ENCODE measurements at places on chromosomes 1 and 21.

DNA sequence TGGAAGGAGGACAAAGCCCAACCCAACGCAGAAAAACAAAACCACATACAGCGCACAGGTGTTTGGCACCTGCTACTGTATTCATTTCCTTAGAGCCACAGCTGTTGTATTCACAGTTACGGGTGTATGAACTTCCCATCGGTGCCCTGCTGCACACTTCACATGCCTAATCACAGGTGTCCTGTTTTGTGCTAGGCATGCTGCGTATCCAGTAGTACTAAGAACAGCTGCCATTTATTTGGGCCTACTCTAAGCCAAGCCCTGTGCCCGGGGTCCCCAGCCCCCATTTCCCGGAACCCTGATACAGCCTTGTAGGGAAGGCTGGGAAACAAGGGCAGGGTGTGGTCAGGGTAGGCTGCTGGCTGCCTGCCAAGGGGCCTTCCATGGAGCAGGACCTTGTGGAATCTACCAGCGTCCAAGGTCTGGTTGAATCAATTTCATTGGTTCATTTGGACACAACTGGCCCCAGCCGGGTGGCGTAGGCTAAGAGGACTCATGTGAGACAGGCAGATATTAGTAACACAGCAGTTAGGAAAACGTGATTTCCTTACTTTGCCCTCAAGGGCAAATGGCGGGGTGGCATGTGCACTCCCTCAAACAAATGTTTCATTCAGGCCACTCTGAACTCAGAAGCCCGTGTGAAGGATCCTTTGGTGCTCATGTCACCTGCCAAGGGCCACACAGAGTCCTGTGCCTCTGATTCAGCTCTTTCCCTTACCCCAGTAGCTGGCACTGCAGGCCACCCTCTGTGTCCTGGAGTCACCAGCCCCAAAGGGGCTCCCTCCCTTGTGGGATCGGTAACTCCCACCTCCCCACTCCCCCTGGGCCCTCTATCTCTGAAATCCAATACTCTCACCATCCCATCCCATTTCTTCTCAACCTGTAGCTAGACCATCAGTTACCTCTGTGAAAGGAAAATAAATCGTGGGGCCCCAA lies 986 bp upstream of the RNF186 start:
- DNase-seq: no peak

DNA sequence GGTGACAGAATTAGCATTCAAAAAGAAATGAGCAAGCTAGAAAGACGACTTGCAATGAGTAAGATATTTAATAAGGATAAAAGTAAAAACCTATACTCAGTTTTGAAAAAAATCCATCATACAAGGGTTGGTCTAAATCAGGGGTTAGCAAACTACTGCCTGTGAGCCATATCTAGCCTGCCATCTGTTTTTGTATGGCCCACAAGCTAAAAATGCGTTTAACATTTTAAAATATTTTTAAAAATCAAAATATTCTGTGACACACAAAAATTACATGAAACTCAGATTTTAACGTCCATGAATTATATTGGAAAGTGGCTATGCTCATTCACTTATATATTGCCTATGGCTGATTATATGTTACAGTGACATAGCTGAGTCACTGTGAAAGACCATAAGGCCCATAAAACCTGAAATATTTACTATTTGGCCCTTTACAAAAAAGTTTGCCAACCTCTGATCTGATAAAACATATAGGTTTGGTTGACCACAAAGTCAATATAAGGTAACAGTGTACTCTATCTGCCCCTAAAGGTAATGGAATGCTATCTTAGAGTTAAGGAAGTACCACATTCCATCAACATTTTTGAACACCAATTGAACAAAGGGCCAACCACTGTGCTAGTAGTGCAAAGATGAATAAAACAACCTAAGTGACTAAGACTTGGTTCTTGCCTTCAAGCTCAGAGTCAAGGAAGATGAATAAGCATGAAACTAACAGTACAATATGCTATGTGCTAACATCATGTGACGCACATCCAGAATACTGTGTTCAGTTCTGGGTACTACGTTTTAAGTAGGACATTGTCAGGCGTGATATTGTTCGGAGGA lies 3.2 kb downstream of the IFT25 start:
- no peak for DNase-seq

DNA sequence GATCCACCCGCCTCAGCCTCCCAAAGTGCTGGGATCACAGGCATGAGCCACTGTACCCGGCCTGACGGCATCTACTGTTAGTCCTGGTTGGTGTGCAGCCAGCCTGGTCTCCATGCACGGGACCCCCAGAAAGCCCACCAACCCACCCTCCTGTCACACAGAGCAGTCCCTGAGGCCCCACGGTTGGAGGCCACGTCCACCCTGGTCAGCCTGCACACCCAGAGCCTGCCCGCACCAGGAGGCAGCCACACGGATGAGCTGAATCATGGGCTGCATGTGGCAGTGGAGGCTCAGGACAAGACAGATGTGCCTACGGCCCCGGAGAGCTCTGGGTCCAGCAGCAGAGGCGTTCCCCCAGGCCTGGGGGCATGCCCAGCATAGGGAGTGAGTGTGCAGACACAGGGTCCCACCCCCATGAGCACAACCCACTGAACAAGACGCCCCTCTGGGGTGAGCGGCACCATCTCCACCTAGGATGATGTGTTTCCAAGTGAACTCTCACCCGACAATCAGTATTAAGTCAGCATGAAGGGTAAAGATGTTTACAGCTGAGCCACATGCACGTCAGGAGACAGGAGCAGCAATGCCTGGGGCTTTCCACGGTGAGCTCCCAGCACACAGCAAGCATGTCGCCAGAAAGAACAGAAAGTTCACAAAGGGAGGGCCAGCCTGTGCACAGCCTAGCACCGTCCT lies 102.1 kb downstream of the WDR4 start:
- DNase-seq: no peak

DNA sequence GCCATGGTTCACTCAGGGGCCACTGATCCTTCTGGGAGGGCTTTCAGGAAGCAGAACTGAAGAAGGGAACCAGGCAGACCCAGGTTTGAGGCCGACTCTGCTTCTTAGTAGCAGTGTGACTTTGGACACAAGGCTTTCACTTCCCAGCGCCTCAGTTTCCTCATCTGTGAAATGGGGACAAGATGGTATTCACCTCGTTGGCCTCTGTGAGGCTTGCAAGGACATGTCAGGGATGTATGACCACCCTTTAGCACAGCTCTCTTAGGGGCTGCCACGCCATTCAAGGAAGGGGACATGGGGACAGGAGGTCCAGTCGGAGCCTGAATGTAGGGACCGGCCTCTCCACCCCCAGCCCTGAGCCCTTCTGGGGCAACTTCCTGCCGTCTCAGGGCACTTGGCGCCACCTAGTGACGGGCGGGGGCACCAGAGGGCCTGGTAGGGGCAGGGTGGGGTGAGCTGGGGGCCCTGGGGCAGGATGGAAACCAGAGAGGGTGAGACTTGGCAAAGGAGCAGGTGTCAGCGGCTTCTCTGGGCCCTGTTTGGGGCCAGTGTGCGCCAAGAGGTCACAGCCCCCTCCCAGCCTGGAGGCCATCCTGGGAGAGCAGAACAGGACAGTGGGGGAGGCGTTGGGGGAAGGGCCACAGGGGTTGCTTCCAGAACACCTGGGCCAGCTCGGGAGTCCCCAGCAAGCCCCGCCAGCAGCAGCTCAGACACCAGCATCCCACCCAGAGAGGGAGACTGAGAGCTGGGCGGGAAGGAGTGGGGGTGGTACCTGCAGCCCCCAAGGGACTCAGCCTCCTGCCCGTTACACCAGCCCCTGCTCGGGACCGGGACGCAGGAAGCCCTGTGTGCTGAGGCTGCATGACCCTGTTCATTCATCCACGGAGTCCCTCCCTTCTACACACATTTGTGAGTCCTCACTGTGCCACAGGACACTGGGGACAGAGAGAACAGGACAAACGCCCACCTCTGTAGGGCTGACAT lies 102.5 kb upstream of the TARDBP start:
- peak; percentile 78 for DNase-seq

GRCh38 chr21:17257784-17258183 lies 255.1 kb upstream of the CXADR start:
- DNase-seq: no peak

DNA sequence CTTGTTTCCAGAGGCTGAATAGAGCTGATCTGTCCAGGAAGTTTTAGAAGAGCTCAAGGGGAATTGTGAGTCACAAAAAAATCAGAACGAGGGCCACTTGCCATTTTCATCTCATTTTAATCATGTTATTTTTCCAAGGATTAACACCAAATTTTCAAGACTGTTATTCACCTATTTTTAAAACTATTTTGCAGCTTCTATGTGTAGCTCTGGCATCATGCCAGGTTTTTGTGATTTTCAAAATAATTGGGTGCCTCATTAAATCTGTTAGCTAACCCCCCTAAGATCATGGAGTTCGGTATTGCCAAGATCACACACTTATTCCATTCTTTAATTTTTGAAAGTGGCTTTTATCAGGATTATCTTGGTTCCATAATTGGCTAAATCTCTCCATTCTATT lies 90.9 kb downstream of the RGS7 start:
- DNase-seq: no peak

- DNase-seq: no peak
These were observed 496.2 kb downstream of the LTN1 start for GRCh38 chr21:28496517-28496916.

DNA sequence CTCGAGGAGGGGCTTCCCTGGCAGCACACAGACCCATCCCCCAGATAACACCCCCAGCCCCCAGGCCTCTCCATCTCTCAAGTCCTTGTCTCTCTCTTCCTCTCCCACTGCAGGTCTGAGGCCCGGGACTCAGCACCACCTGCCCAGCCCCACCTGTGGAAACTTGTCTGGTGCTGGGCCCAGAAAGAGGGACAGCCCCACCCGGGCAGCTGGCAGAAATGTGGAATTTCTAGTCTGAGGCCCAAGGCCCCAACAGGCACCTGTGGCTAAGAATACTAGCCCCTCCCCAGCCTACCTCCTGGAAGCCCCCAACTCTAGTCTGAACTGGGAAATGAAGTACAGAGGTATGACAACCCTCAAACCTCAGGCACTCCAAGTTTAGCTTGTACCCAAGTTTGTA lies 15.4 kb downstream of the TTC39A start:
- no peak for DNase-seq

GRCh38 chr1:41662765-41663437 lies 178.4 kb upstream of the EDN2 start:
- DNase-seq: no peak

GRCh38 chr1:171600862-171601261 lies 21.2 kb upstream of the MYOCOS start:
- no peak for DNase-seq

DNA sequence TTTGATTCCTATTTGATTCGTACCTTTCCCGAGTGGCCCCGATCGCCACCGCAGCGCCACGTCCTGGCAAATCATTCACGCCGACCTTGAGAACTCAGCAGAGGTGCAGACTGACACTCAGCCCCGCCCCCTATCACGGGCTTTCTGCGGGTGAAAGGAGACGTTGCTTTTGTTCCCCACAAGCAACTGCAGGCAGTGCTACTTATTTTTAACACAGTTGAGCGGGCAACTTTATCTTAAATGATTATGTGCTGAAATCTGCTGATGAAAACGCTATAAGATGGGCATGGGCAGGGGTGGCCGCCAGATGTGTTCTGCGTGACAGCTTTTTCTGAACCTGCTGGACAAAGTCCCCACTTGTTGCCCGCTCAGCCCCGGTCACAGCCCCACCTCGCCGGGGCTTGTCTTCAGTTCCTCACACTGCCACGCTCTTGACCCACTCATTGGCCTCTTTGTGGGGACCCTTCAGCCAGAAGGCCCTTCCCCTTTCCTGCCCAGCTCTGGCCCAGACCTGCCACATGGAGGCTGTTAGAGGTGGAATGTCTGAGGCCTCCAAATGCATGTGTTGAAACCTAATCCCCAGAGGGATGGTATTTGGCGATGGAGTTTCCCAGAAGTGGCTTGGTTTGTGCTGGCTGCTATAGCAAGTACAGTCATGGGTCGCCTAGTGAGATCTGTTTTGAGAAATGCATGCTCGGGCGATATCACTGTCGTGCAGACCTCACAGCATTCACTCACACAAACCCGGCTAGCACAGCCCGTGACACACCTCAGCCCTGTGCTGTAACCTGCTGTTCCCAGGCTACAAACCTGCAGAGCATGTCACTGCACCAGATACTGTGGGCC lies 15.7 kb upstream of the PDXK start:
- no peak for DNase-seq

GRCh38 chr1:97726386-97726785 lies 194.4 kb downstream of the DPYD start:
- DNase-seq: no peak

- DNase-seq: peak; percentile 82
These were observed 94.6 kb downstream of the STUM start for GRCh38 chr1:226643177-226643576.

DNA sequence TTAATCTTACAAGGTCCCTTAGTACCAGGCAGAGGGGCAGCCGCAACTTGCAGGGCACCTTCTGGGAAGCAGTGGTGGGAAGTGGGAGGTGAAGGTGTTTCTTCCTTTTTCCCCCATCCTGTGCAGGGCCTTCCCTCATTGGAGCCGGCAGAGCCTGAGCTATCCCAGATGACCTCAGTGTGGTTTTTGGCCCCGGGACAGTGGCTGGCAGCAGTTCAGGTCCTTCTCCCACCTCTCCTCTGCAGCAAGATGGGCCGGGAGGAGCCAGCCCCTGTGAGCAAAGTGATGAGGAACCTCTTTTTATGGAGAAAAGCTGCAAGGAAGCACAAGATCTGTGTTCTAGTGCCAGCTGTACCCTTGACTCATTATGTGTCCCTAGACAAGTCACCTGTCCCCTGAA lies 6.8 kb downstream of the PFKFB2 start:
- no peak for DNase-seq

GRCh38 chr1:9449110-9449627 lies 90.1 kb upstream of the SLC25A33 start:
- DNase-seq: no peak

DNA sequence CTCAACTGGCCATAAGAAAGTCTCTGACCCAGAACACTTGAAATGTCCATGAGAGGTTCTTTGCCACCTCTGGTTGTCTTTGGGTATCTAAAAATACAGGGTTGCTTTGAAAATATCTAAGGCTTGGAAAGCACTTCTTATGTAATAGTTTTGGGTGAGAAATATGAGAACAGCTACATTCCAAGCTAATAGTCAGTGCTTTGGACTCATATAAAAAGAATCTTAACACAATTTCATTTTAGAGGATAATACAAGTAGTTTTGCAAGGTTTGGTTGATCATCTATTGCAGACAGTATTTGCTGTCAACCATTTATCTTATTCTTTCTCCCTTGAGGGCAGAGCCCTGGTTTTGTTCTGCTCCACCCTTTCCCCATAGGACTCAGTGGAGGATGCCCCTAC lies 207.5 kb downstream of the KCNK2 start:
- DNase-seq: no peak
